Hematopoietic multipotent progenitor cell treated with erythropoietin and hydrocortisone succinate and interleukin-3 and kit ligand, for 17 days (in vitro differentiated cells): ENCODE measurements at places on chromosomes 12 and 14.

DNA sequence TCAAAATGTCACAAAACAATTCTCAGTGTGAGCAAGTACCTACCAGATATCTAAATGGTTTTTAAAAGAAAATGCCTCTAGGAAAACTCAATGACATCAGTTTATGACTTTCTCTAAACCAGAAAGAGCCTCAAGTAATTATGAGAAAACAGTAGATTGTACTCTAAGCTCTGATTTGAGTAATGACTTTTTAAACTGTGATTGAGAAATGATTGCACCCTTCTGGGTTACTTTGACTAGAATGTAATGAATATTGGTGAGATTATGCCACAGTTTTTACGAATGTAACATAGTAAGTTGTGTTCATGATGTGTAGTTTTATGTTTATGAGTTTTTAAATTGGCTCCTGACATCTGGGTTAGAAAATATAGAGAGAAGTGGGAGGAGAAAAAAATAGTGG lies 68.8 kb downstream of the ALX1 start:
- DNase-seq = no peak

DNA sequence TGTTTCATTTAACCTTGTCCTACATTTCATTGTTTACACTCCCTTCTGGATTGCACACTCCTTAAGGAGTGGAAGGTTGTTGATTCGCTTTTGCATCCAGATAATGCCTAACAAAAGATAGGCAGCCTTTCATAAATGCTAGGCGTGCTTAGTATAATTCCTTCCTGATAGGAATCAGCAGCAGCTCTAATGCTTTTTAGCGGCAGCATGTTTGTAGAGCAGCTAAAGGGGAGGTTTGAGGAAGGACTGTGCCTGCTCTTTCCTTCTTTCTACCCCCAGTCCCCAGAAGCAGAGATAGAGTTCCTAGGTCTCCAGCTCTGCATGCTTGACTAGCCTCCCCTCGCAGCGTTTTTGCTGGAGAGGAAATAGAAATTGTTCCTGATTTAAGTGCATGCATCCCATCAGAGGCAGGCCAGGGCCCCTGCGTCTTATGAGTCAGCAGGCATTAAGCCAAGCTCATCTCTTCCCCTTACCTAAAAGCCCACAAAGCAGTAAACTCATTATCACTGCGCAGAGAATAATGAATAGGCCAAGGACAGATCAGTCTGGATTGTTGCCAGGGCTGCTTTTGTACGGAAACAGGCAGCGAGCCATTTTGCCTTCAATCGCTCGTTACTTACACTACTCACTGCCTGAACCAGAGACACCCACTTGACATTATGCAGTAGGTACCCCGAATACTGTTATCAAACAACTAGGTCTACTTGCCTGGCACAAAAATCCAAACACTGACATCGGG lies 14.0 kb upstream of the TBPL2 start:
- DNase-seq = no peak

DNA sequence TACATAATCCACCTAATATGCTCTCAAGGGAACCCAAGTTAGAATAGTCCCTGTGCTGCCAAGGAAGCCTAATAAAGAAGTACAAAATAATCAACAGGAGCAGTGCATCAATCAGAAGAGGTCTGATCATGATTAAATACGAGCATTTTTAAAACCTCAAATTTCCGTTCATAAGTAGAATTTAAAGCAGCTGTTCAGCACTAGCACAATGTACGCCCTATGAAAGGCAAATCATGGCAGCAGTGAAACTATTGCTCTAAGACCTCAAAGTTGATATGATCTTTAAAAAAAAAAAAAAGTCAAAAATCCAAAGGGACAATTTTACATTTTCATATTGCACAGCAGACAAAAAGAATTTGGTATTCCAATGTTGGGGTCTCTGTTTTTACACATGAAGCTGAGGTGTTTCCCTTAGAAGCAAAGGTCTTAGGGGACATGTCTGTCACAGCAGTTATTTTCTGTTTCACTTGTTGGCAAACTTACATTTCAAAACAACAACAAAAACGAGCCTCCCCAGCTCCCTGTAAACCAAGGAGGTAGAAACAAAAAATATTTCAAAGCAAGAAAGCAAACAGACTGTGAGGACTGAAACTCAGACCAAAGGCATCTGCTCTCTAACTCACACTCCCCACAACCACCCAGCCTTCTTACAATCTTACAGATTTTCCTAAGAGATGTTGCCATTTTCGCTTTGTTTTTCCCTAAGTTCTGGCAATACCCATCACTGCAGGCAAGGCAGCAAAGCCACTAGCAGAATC lies 28.2 kb downstream of the SOX5 start:
- no peak for DNase-seq

- DNase-seq = no peak
Measured at GRCh38 chr14:94458558-94459205, 6.1 kb upstream of the SERPINA11 start.

- no peak for DNase-seq
Measured at GRCh38 chr12:65308601-65309071, 30.2 kb downstream of the MSRB3 start.

GRCh38 chr12:109736552-109737108 lies 23.0 kb downstream of the FAM222A start:
- no peak for DNase-seq

DNA sequence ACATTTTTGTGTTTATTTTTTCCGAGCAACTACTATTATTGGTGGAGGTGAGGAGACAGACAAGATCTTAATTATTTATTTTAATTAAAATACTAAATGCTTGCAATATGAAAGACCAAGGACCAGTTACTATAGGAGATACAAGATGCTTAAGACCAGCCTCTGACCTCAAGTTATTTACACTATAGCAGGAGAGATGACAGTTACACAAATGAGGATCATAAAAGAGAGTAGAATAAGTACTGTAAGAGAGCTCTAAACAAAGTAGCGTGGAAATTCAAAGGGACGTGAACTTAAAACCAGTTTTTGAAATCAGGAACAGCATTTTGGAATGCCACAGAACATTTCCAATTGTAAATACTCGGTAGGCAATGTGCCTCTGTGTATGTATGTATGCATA lies 128.0 kb upstream of the ATF1 start:
- no peak for DNase-seq

- no peak for DNase-seq
Measured at GRCh38 chr14:93150227-93151208, 34.2 kb downstream of the MOAP1 start.

DNA sequence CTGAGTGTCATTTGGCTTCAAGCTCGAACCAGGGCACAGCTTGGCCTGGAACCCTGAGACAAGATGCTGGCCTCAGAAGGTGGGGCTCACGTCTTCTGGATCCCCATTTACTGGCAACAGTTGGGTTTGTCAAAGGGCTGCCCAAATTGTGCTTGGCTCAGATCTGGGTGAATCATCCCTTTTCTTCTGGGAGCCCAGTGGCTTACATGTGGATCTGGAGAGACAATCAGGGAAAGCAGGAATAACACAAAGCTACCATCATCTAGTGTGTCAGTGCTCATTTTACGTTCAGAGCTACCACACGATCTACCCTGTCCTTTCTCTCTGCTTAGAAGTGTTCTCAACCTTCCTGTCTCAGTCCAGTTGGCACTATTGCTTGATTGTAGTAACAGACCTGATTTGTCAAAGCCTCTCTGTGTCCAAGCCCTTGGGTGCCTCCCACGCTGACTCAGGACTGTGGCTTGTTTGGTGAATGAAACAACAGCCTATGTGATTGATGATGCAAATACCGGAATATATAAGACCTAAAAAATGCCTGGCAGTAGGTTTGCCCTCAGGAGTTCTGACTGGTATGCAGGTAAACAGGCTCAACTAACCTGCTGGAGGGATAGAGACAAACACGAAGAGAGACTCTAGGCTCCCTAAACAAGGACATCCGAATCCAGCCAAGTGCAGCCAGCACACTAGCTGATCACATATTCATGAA lies 974.3 kb downstream of the VRK1 start:
- DNase-seq = no peak

DNA sequence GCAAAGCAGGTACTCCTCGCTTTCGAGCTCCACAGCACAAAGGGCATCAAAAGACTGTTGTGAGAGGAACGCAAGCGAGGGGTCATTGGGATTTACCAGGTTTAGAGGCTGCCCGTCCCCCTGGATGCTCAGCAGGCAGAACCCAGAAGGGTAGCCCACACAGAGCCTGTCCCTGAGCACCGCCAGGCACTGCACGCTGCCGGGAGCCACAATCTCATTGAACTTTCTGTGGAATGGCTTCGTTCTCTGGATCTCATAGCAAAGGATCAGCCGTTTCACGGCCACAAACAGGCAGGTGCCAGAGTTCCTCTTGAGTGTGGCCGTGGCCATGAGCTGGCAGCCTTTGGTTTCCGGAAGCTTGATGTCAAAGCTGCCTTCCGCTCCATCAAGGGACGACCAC lies 21.5 kb downstream of the AMN start:
- DNase-seq = no peak

DNA sequence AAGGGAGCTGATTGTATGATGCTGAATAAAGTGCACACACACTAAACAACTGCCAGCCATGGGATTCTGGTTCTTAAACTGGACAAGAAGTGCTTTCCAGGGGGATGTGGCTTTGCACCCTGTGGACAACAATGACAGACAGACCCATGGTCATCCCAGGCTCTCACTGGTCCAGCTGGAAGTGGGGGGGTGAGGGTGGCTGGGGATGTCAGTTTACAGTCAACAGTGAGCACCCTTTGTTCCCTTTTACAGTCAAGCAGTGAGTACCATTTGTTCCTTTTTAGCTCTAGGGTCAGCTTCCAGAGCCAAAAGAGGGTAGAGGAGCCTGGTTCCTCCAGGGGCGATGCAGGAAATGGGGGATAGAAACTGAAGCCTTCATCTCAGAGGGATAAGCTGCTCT lies 100.7 kb downstream of the SMOC1 start:
- DNase-seq = no peak

DNA sequence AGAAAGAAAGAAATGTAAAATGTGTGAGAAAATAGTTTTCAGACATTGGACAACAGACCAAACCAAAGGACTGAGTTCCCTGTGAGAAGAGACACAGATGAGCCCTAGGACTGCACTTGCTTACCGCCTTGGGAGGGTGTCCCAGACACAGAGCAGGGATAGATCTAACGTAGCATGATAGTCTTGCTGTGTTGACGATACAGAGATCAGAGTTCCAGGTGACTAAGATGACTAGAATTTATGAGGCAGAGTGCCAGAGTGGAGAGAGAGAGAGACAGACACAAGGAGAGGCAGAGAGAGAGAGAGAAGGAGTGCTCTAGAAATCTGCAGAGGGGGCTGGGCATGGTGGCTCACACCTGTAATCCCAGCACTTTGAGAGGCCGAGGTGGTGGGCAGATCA lies 148.2 kb upstream of the LMNTD1 start:
- no peak for DNase-seq

DNA sequence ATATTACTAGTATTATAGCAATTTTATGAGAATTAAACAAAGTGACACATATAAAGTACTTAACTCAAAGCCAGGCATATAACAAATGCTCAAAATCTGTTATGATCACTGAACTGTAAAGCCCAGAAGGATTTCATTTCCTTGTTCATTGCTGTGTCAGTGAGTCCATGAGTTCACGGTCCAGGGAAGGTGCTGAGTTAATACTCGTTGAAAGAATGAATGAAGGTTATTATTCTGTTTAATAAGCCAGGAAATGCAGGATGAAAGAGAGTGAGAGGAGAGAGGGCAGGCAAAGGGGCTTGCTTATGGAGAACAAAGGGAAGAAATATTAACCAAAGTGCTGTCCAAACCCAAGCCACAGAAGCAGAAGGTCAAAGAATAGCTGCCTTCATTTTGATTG lies 40.2 kb upstream of the NT5DC3 start:
- DNase-seq = no peak

GRCh38 chr12:68229956-68230355 lies 4.3 kb upstream of the IL26 start:
- DNase-seq = no peak

GRCh38 chr12:80352474-80352873 lies 91.6 kb upstream of the PTPRQ start:
- DNase-seq = no peak

GRCh38 chr12:56297400-56297799 lies 2.7 kb downstream of the CS start:
- no peak for DNase-seq

GRCh38 chr12:89064780-89065179 lies 287.5 kb downstream of the DUSP6 start:
- no peak for DNase-seq

DNA sequence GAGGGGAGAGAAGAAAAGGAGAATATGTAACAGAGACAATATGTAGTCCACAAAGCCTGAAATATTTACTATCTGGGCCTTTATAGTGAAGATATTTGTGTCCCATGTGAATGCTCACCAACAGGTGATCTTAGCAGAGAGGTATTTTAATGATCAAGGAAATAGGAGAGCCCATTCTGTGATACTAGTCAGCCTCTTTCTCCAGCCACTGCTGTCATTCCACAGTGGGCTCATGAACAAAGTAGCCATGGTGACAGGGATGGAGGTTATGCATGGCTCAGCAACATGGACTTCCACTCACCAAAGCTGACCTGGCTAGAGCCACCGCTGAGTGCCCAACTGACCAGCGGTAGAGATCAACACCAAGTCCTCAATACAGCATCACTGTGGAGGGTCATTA lies 58.2 kb downstream of the OSBPL8 start:
- no peak for DNase-seq

DNA sequence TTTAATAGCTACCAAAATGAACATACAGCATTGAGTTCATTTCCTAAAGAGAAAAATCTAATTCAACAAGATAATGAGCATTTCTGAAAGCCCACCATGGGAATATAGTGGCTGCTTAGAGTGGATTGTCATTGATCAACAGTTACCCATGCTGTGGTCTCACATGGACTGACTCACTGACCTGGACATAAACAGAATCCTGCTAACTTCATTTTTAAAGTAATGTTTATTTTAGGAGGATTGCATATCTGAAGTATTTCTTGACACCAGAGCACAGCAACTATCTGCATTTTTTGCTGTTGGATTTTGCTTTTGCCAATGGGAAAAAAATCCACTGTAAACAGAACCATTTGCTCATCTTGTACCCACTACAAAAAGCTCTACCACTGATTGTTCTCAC lies 71.7 kb downstream of the KCNC2 start:
- DNase-seq = no peak

DNA sequence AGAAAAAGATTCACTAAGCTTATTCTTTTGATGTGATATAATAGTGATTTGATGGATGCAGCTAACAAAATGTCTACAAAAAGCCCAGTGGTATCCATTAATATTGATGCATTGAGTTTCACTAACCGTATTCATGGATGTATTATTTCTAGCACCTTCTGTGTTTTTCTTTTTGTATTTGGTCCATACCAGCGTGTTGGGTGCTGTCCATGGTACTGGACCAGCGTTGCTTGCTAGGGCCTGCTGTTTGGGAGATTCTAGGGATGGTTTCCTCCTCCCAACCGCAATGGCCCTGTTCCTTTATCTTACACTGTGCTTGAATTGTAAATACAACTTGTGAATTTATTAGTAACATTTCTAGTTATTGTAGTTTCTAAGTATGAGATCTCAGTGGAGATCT lies 31.7 kb downstream of the ANO4 start:
- DNase-seq = no peak
